ENCODE measurements at places on chromosomes 13 and 19.
A peak's percentile ranks its signal among the peaks of the same experiment; 100 is the strongest.

GRCh38 chr13:98780451-98780850 is 28.0 kb upstream of the SLC15A1 start:
- H3K27ac ChIP-seq: no peak overlapping the region
- no peaks in the 10 kb centered on the region for H3K4me1 ChIP-seq
- H3K4me3 ChIP-seq: no peak overlapping the region
- H3K36me3 ChIP-seq: no peaks in the 10 kb centered on the region
- DNase-seq: no peak
- peaks cover 8% of the 10 kb centered on the region for H3K27me3 ChIP-seq

DNA sequence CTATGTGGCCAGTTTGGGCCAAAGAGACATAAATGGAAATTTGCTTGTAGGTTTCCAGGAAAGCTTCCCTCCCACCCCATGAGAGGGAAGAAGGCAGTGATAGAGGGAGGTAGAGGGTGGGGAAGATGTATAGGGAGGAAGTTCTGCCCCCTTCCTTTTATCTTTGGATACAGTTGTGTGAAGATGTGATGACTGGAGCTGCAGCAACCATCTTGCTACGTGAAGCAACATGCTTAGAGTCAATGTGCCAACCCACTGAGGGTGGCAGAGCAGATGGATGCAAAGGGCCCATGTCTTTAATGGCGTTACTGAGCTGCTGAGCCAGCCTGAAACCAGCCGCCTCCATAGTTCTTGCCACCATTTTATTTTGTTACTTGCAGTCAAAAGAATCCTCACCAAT is 10.7 kb downstream of the VSIG10L start:
- peaks cover 13% of the 10 kb centered on the region for H3K4me1 ChIP-seq
- no peaks in the 10 kb centered on the region for H3K36me3 ChIP-seq
- H3K27me3 ChIP-seq: peaks cover 42% of the 10 kb centered on the region
- no peak overlapping the region for H3K4me3 ChIP-seq

DNA sequence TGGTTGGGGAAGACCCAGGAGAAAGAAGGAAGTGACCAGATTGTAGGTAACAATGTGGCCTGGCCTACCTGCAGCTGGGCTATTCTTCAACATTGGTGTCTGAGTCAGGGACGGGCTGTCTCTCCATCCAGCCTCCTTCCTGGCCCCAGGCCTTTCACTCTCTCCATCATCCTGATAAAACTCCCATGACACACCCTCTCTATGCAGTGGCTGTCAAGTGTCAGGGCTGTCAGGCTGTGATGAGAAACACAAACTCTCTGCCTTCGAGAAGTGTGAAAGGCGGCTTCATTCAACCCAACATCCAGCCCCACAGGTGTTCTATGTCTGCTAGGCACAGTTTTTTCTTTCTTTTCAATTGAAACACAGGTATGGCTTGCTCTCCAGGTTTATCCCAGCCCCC is 153.3 kb upstream of the VSTM2B start:
- no peak overlapping the region for H3K4me3 ChIP-seq
- no peaks in the 10 kb centered on the region for H3K4me1 ChIP-seq
- H3K27me3 ChIP-seq: no peaks in the 10 kb centered on the region
- no peak for DNase-seq
- no peaks in the 10 kb centered on the region for H3K36me3 ChIP-seq

DNA sequence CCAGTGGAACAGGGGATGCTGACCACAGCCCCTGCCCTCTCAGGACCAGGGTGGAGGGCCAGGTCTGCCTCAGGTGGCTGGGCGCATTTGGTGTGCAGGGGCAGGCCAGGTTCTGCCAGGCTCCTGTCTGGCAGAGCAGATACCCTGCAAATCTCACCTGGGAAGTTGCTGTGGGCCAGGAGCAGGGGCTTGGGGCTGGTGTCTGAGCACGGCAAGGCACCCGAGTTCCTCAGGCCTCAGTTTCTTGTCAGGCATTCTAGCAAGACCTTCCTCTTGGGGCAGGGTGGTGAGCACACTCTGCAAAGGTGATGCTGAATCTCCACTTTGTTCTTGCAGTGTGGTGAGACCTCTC is 1.1 kb downstream of the CRTC1 start:
- H3K36me3 ChIP-seq: no peaks in the 10 kb centered on the region
- H3K4me1 ChIP-seq: peaks cover 33% of the 10 kb centered on the region
- no peak overlapping the region for H3K27ac ChIP-seq
- H3K4me3 ChIP-seq: no peak overlapping the region
- no peak for DNase-seq
- no peaks in the 10 kb centered on the region for H3K27me3 ChIP-seq

DNA sequence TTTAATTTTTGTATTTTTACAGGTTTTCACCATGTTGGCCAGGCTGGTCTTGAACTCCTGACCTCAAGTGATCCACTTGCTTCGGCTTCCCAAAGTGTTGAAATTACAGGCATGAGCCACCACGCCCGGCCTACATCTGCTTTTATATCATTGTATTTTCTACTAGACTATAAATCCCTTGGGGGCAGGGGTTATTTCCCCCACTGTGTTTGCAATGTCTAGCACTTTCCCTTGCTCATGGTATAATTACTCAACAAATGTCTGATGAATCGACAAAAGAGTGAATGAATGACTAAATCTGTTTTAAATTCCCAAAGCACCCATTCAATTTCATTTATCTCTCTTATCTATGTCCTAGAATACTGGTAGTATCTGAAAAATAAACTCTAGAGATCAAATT is 244.5 kb upstream of the CSNK1A1L start:
- no peaks in the 10 kb centered on the region for H3K4me1 ChIP-seq
- no peak overlapping the region for H3K4me3 ChIP-seq
- no peaks in the 10 kb centered on the region for H3K36me3 ChIP-seq
- H3K27ac ChIP-seq: no peak overlapping the region
- H3K27me3 ChIP-seq: no peaks in the 10 kb centered on the region

GRCh38 chr19:13430790-13431582 is 75.3 kb downstream of the CACNA1A start:
- no peak overlapping the region for H3K4me3 ChIP-seq
- no peak overlapping the region for H3K27ac ChIP-seq
- no peaks in the 10 kb centered on the region for H3K36me3 ChIP-seq
- H3K27me3 ChIP-seq: no peaks in the 10 kb centered on the region
- DNase-seq: peak; percentile 35

DNA sequence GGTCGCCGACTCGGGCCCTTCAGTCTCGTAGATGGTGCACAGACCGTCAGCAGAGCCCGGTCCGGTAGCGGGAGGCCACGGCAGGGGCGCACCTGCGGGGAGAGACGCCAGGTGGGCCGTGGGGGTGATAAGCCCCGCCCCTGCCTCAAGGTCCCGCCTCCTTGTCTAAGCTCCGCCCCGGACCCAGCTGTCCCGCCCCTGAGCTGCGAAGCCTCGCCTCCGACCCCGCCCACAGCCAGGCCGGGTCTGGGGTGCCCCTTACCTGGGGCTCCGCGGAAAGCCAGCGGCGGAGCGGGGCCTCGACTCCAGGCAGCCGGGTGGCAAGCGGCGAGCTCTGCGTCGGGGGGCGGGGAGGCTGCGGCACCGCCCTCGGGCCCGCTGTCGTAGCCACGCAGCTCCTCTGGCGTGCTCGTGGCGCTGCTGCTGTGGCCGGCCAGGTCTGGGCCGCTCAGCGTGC is 4.7 kb downstream of the PRR36 start:
- peaks cover 38% of the 10 kb centered on the region for H3K4me1 ChIP-seq
- peak overlapping the region; percentile 28 for H3K27ac ChIP-seq
- H3K4me3 ChIP-seq: peak overlapping the region; percentile 46
- peaks cover 6% of the 10 kb centered on the region for H3K27me3 ChIP-seq

DNA sequence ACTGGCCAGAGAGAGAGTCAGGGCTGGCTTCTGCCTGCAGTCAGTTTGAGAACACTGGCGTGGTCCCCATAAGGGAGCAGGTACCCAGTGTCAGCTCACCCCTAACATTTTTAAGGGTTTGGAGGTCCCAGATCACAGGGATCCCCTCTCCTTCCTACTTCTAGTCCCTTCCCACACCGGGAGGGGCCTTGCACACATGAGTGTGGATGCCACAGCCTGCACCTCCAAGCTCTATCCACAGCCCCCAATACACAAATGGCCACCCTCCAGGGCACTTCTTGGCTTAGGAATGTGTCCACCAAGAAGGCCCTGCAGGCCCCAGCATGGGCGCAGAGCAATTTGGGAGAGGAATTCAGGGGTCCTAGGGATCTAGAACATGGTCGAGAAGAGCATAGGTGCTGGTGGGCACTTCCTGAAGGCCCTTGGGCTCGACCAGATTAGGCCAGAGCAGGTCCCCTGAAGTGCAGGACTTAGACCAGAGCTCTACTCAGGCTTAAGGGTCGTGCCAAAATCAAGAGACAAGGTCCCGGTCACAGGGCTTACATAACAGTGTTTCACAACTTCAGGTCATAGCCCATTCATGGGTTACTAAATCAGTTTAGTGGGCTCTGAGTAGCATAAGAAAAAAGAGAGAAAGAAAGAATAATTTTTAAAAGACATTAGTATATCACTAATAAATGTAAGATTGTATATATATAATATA is 16.0 kb downstream of the FXYD5 start:
- H3K4me3 ChIP-seq: no peak overlapping the region
- H3K36me3 ChIP-seq: no peaks in the 10 kb centered on the region
- no peaks in the 10 kb centered on the region for H3K4me1 ChIP-seq
- no peaks in the 10 kb centered on the region for H3K27me3 ChIP-seq
- no peak overlapping the region for H3K27ac ChIP-seq

GRCh38 chr13:48930918-48931317 is 44.8 kb upstream of the FNDC3A start:
- no peak overlapping the region for H3K27ac ChIP-seq
- no peaks in the 10 kb centered on the region for H3K27me3 ChIP-seq
- no peaks in the 10 kb centered on the region for H3K4me1 ChIP-seq

DNA sequence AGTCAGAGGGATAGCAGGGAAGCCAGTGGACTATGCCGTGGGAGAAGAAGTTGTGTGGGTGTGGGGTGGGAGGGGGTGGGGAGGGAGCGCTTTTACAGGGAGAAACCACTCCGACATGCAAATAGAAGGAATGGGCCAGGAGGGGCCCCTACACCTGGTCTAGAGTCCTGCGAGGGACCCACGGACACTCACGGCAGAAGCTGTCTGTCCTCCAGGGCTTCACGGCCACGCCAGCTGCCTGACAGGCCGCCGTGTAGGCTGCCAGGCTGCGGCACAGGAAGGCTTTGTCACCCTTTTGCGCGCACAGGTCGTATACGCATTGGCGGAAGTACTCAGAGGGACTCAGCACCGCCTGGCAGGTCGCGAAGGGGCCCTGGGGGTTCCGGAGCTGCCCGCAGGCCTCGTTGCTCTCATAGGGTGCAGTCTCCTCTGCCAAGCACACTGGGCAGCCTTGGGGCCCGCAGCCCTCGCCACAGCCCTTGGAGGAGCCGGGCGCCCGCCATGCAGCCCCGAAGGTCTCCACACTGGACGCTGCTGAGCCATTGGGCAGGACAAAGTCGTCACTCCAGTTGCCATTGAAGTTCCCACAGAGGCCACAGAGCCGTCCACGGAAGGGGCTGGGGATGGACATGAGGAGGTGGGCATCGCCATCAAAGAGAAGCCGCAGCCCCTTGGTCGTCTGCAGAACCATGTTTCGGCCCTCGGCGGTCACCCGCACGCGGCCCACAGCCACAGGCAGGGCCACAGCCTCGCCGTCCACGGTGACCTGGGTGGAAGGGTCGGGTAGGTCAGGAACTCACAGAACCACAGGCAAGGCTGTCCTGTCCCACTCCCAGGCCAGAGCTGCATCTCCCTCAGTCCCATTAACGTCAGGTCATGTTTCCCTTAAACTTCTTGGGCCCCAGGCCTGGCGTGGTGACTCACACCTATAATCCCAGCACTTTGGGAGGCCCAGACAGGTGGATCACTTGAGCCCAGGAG is 26.0 kb upstream of the FBL start:
- H3K27ac ChIP-seq: no peak overlapping the region
- DNase-seq: no peak
- no peaks in the 10 kb centered on the region for H3K27me3 ChIP-seq
- H3K36me3 ChIP-seq: no peaks in the 10 kb centered on the region

GRCh38 chr19:45528744-45529419 is 21.6 kb downstream of the VASP start:
- H3K36me3 ChIP-seq: peaks cover 32% of the 10 kb centered on the region
- no peak for DNase-seq
- H3K4me3 ChIP-seq: peak overlapping the region; percentile 38
- H3K27ac ChIP-seq: no peak overlapping the region
- H3K27me3 ChIP-seq: no peaks in the 10 kb centered on the region

GRCh38 chr19:3034656-3035541 is 5.8 kb upstream of the TLE2 start:
- H3K27me3 ChIP-seq: no peaks in the 10 kb centered on the region
- peak; percentile 38 for DNase-seq
- peak overlapping the region; percentile 64 for H3K4me3 ChIP-seq
- peaks cover 22% of the 10 kb centered on the region for H3K4me1 ChIP-seq
- H3K27ac ChIP-seq: peak overlapping the region; percentile 94
- H3K36me3 ChIP-seq: no peaks in the 10 kb centered on the region

- peaks cover 53% of the 10 kb centered on the region for H3K4me1 ChIP-seq
- H3K27me3 ChIP-seq: peaks cover 34% of the 10 kb centered on the region
- no peak for DNase-seq
Measured at GRCh38 chr13:43374621-43375020, 351.2 kb downstream of the DNAJC15 start.

- DNase-seq: no peak
- H3K36me3 ChIP-seq: no peaks in the 10 kb centered on the region
- no peak overlapping the region for H3K4me3 ChIP-seq
Measured at GRCh38 chr13:25783076-25783475, 268.7 kb downstream of the SHISA2 start.

- H3K27me3 ChIP-seq: no peaks in the 10 kb centered on the region
- H3K36me3 ChIP-seq: no peaks in the 10 kb centered on the region
- DNase-seq: no peak
- H3K27ac ChIP-seq: no peak overlapping the region
- H3K4me1 ChIP-seq: no peaks in the 10 kb centered on the region
Measured at GRCh38 chr13:72104656-72105180, 237.7 kb upstream of the DACH1 start.

- H3K4me1 ChIP-seq: peaks cover 3% of the 10 kb centered on the region
- no peak overlapping the region for H3K4me3 ChIP-seq
- no peaks in the 10 kb centered on the region for H3K36me3 ChIP-seq
- no peaks in the 10 kb centered on the region for H3K27me3 ChIP-seq
- no peak for DNase-seq
Measured at GRCh38 chr13:40389081-40389641, 277.3 kb downstream of the FOXO1 start.

DNA sequence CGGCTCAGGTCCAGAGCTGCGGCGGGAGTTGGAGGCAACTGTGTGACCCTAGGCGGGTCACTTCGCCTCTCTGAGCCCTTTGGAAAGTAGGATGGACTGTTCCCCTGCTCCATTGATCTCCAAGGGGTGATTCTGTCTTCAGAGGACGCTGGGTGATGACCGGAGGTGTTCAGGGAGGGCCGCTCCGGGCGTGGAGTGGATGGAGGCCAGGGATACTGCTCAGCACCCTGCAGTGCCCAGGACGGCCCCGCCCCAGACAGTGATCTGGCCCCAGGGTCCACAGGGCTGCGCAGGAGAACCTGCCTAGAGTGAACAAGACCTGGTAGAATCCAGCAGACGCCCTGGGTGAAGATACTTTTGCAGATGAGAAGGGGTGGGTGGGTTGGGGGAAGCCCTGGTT is 7.0 kb downstream of the NCLN start:
- H3K27ac ChIP-seq: no peak overlapping the region
- DNase-seq: no peak
- no peaks in the 10 kb centered on the region for H3K27me3 ChIP-seq
- H3K36me3 ChIP-seq: peaks cover 34% of the 10 kb centered on the region
- H3K4me3 ChIP-seq: no peak overlapping the region

GRCh38 chr19:7915250-7916102 is 846 bp downstream of the TGFBR3L start:
- no peak overlapping the region for H3K4me3 ChIP-seq
- peaks cover 51% of the 10 kb centered on the region for H3K27me3 ChIP-seq
- no peak for DNase-seq
- no peak overlapping the region for H3K27ac ChIP-seq
- H3K36me3 ChIP-seq: peaks cover 4% of the 10 kb centered on the region
